ENCODE measurements at places on chromosomes 12 and 14.
A peak's percentile ranks its signal among the peaks of the same experiment; 100 is the strongest.

GRCh38 chr12:15963271-15963670 is 52.1 kb downstream of the DERA start:
- DNase-seq: no peak

GRCh38 chr12:79378496-79378895 is 312.3 kb downstream of the PAWR start:
- DNase-seq: no peak

GRCh38 chr14:96502621-96503305 is 581 bp downstream of the PAPOLA start:
- no peak for DNase-seq

GRCh38 chr12:76260390-76260748 is 87.8 kb downstream of the BBS10 start:
- DNase-seq: no peak

DNA sequence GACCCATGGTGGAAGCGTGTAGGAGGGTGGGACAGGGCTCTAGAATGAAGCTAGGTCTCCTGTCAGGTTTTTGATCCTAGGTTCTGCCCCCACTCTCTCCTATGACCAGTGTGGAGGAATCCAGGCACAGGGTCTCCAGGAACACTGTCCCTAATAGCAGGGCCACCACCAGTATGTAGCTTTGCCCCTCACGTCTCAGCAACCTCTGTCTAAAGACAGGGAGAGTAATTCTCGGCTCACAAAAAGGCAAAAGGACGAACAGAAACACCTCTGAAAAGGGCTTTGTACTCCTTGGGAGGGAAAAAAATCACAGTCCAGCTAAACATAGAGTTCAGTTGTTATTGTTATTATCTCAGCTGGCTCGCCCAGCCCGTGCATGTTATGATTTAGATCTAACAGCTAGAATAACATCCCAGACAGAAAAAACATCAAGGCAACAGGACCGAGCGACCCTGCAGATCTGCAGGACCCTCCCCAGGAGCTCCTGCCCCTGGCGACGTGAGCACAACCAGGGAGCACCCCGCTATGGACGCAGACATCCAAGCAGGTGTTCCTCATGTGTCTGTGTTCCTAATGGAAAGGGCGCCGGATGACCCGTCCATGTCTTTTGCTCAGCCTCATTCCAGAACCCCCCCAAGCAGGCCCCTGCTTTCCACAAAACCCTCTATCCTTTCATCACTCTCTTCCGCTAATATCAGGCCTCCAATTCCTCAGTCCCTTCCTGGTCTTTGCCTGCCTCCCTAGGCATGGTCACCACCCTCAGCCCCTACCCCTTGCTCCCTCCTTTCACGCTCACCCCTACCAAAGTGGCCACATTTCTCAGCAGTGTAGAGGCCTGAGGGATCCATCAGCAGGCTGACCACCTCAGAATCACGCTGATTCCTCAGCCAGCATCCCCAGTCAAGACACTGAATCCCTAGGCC is 14.2 kb upstream of the SLC6A12 start:
- DNase-seq: no peak

- no peak for DNase-seq
These were observed 52.6 kb downstream of the BICDL1 start for GRCh38 chr12:120041386-120042231.

DNA sequence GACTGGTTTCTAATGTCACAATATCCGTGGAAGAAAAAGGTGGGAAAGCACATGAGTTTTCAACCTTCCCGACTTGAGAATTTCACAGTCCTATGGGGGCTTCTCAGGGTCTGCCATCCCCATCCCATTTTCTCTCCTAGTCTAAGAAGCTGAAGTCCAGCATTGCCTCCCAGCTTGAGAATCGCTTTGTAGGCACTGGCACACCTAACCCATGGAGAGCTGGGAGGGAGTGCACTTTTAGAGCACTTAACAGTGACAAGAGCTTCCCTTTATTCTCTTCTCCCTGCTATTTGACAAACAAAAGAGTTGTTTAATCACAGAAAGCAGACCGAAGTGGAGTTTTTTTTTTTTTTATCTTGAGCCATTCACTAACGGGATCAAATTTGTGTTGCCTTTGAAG is 22.8 kb upstream of the SRRM4 start:
- DNase-seq: no peak

- DNase-seq: no peak
These were observed 716 bp upstream of the PTGDR start for GRCh38 chr14:52266782-52267181.

DNA sequence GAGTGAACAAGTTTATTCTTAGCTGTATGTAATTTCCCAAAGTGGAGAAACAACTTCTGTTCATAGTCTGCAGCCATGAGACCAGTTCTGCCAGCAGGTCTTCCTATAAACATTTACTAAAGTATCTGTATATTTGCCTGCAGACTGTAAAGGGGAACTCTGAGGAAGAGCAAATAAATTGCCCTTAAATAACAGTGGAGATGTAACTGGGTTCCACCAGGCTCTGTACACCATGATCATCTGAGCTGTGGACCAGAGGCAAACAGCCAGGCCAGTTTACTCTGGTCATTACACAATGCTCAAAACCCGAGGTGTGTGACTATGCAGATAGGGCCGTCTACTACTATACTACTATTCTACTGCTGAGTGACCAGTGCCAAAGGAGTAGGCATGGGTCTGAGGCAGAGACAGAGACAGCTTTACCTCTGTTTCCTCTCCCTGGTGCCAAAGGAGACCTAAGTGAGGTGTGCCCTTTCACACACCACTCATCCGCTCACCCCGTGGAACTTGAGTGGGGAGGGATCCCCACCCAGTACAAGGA is 21.1 kb upstream of the CERS5 start:
- DNase-seq: peak; percentile 91

- no peak for DNase-seq
These were observed 37.2 kb downstream of the EP400 start for GRCh38 chr12:131986910-131987309.

GRCh38 chr12:66296176-66296683 is 6.1 kb upstream of the HELB start:
- DNase-seq: no peak

Data from LNCaP clone FGC (cell line).